Activated CD4-positive, alpha-beta T cell treated with anti-CD3 and anti-CD28 coated beads for 4 hours (primary cell): ENCODE measurements at places on chromosomes 6 and 20.

DNA sequence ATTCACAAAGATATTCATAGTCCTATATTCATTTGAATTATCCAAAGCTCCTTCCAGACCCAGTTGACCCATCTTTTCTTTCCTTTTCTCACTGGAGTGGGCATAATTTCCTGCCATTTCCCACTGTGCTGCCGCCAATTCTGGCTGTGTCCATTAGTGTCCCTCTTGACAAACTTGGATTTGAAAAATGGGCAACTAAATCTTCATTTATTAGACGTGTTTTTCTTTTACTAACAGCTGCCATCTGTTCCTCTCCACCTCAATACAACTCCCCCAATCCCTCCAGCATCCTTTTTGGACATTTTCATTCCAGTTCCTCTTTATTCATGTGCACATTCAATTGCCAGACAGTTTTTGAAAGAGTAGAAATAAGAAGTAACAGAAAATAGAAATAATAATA, 90.5 kb downstream of the PCSK2 start:
- DNase-seq, result no peak

DNA sequence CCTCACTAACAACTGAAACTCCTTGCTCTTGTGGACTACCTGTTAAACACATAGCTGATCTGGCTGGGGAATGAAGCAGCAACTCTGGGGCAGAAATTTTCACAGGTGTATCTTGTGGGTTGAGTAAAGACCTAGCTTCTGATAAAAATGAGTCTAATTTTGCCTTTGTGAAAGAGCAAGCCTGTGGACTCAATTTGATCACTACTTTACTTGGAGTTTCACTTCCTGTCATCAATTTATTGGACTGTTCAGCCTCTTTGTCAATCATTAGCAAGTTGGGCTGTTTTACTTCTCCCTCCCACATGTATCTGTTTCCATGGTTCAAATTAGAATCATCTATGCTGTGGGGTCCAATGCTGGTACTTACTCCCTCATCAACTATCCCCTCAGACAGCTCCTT, 29.6 kb upstream of the CRIP3 start:
- no peak for DNase-seq

DNA sequence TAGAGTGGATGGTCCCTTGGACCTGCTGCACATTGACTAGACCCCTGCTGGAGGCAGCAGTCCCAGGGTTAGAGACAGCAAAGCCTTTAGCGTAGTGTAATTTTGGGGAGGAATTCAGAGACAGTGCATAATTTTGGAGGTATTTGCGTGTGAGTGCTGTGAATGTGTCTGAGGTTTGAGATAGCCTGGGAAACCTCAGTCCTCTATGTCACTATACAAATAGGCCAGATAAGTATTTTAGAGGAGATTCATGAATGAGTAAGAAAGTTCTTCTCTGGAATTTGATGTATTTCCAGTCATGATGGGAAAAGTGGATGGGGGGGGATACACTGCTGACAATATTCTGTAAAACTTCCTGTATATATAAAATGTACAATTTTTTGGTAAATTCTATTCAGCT, 25.8 kb upstream of the MTRF1L start:
- no peak for DNase-seq

DNA sequence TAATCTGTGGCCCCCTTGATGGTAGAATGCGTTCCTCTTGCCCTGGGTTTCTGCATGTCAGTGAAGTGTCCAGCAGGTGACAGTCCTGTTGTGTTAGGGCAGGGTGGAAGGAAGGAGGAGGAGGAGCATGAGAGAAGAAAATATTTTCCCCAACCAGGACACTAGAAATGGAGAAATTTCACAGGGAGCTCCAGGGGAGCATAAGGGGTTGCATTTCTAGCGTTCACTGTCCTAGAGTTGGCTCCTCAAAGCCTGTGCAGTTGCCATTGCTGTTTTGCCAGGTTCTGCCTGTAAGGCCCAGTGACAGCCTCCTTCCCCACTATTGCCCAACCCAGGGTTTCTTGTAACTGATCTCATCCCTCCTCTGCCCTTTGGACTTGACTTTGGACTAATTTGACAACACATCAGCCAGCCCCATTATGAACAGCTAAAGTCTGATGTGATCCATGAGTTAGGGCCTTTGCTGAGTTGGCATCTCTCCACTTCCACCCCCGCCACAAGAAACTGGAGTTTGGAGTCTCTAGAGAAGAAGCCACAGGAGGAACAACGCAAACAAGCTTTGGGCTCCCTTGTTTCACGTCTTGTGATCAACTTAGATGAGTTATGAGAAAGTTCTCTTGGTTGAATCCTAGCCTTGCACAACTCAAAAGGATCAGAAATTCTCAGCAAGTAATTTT, 14.0 kb upstream of the FAM50B start:
- no peak for DNase-seq

GRCh38 chr6:44737341-44737740, 349.8 kb downstream of the CDC5L start:
- DNase-seq, result no peak

DNA sequence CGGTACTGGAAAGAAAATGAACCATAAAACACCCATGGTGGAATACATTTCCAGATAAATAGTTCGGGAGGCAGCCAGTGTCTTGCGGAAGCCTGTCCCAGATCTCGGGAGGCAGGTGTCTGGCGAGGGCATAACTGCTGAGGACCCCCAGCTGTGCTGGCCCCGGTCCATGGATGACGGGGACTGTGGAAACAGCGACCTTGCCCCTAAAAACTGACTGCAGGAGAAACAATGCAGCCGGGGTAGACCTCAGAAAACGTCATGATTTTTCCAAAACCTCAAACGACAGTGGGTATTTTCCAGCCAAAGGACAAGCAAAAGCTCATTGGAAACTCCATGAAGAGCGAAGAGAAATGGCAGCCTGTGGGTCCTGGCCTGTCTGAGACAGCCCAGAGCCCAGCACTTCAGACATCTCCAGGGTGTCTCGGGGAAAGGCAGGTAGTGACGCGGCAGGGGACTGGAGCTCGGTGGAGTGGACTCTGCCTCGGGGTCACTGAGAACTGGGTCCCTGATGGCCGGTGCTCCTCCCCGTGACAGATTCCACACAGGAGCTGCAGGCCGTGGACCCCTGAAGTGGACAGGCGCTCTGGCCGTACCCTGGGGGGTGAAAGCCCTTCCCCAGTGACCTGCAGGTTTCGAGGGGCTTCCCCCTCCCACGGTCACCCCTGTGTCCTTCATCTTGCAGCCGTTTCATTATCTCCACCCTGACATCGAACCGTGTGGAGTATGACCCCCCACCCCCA, 188.6 kb downstream of the SYNDIG1 start:
- no peak for DNase-seq

DNA sequence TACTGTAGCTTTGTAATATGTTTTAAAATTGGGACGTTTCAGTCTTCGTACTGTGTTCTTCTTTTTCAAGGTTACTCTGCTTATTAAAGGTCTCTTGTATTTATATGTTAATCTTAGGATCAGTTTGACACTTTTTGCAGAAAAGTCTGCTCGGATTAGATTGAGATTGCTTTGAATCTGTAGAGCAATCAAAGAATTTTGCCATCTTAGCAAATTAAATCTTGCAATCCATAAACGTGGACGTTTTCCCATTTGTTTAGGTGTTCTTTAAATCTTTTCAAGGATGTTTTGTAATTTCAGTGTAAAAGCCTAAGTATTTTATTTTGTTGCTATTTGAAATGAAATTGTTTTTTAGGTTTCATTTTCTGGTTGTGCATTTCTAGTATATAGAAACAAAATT, 78.0 kb upstream of the GTSF1L start:
- no peak for DNase-seq

- DNase-seq, result no peak
Measured at GRCh38 chr6:112439432-112439831, 92.3 kb downstream of the RFPL4B start.

DNA sequence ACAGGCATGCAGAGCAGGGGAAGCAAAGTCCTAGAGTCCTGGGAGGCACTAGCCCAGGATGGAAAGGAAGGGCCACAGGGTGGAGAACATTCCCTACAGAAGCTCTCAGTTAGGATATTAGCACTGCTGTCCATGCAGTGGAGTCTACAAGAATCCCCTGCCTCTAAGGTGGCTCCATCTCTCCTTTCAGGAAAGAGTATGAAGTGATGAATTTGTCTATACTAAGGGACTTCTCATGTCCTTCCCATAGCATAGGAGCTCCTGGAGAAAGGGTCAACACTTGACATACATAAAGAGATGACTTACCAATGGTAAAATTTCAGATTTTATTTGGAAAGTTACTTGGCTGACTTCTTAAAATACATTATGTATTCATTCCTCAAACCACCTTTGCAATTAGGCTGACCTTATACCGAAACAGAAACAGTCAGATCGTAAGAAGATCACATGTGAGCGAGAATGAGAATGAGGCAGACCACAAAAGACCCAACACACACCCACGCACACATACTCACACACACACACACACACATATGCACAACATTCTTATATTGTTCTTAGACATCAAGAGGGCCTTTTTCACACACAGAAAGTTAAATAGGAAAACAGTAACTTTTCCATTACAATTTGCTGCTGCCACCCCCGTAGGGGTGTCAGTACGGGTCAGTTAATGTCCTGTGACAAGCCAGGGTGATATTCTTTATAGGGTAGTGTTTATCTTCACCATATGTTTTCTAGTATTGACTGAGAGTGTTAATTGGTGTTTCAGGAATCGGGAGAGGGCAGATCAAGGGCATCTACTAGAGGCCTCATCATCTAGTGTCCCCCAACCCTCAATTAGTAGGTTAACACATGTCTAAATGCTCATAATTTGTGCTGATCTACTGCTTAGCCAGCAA, 159.4 kb downstream of the FAXC start:
- no peak for DNase-seq

DNA sequence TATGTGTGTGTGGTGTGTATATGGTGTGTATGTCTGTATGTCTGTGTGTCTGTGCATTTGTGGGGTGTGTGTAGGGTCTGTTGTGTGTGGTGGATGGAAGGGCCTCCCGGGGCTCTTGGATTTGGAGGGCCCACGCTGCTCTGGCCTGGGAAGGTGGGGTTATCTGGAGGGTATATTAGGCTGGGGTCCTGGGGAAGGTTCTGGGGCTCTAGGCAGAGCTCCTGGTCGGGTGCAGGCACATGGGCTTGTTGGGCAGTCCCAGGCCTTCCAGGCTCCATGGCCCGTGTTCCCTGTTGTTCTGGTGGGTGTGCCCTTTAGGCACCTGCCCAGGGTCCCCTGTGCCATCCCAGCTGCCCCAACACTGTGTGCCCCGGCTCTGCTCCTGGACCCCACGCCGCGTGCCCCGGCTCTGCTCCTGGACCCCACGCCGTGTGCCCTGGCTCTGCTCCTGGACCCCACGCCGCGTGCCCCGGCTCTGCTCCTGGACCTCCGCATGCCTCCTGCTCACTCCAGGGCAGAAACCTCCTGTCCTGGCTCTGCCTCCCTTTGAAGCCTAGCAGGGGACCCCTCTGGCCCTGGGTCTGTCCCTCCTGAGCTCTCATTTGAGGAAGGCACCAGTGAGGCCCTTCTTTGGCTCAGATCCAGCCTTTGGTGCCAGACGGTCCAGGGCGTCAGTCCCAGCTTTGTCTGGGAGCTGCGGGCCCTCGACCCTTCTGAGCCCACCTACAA, 10.2 kb upstream of the MYT1 start:
- DNase-seq, result no peak

- no peak for DNase-seq
Measured at GRCh38 chr6:32794510-32794909, 22.3 kb downstream of the HLA-DOB start.

- no peak for DNase-seq
Measured at GRCh38 chr6:44263354-44264100, 1.8 kb downstream of the NFKBIE start.

- DNase-seq, result no peak
Measured at GRCh38 chr6:160239929-160240690, 18.5 kb downstream of the SLC22A2 start.

DNA sequence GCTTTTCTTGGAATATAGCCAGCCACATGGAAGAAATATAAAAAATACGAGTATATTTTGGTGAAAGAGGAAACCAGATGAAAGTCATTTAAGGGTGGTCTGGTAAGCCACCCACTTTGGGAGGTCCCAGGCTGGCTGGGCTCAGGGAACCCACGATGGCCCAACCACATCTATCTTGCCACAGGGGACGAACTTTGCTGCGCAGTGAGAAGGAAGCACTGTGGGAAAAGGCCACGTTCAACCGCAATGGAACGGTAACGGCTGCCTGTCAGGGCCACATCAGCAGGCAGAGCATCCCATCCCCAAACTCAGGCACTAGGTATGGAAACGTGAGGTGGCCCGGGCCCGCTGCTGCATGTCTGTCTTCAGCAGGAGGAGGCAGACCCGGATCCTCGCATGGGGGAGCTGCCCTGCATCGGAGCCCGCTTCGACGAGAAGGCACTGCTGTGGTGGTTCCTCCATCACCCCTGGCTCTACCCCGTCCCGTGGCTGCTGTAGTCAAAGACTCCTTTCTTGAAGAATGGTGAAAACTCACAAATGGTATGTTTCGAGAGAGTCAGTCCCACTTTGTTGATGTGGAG, 300.4 kb downstream of the KIF16B start:
- no peak for DNase-seq

- DNase-seq, result no peak
Measured at GRCh38 chr6:7728855-7729590, 3.1 kb downstream of the BMP6 start.

DNA sequence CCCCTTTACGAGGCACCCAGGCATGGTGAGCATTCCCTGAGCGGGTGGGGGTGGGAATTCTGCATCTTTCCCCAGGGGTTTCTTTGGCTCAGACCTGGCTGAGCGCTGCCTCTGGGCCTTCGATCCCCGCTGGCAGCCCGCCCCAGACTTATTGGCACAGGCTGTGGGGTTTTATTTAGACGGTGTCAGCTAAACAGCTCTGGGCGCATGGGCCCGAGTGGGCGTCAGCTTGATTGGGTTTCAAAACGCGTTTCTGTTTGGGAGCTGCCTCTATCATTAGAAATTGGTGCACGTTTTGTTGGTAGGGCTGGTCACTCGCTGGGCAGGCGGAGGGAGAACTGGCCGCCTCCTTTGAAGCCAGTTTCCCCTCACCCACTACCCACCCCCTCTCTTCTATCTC, 21.0 kb downstream of the PMEPA1 start:
- DNase-seq, result no peak
